ENCODE measurements at places on chromosomes 6 and 20.

GRCh38 chr6:100347901-100348550, 116.7 kb downstream of the SIM1 start:
- no peak for DNase-seq

GRCh38 chr20:25048519-25048952, 9.4 kb downstream of the ACSS1 start:
- DNase-seq: no peak

GRCh38 chr20:4840801-4841200, 119.1 kb downstream of the PRND start:
- DNase-seq: no peak

DNA sequence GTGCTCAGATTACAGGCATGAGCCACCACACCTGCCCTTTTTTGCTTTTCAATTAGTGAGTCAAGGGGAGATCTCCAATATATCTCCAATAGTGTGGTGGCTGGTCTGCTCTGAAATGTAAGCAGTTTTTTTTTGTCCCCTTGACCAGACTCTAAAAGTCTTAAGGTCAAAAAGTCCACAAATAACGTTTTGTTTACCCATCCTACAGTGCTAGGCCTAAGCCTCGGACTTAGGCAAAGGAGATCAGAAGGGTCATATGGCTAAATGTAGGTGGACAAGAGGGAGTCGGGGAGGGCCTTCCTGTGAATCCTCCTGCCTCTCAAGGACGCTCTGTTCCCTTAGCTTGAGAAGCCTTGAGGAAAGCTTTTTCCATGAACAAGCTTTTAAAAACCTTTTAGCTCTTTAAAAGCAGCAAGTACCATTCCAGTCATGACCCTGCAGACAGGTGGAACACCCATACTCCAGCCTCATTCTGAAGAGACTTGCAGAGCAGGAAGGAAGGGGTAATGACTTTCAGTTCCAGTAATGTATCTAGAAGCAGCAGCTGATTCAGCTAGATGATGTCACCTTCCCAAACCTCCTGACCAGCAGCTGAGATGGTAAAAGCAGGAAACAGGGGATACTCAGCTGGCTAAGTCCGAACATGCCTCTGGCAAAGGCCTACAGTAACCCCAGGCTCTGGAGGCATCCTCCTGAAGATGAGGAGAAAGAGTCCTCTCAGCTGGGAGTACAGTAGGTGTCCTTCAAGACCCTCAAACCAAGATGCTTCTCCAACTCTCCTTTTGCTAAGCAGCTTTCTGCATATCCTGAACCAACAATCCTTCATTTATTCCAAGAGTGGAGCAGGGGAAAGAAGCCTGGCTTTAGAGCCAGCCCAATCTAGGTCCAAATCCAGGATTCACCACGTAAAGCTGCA, 23.6 kb downstream of the BCL2L1 start:
- no peak for DNase-seq

- no peak for DNase-seq
Observed at GRCh38 chr6:143191361-143191760, 130.7 kb downstream of the AIG1 start.

DNA sequence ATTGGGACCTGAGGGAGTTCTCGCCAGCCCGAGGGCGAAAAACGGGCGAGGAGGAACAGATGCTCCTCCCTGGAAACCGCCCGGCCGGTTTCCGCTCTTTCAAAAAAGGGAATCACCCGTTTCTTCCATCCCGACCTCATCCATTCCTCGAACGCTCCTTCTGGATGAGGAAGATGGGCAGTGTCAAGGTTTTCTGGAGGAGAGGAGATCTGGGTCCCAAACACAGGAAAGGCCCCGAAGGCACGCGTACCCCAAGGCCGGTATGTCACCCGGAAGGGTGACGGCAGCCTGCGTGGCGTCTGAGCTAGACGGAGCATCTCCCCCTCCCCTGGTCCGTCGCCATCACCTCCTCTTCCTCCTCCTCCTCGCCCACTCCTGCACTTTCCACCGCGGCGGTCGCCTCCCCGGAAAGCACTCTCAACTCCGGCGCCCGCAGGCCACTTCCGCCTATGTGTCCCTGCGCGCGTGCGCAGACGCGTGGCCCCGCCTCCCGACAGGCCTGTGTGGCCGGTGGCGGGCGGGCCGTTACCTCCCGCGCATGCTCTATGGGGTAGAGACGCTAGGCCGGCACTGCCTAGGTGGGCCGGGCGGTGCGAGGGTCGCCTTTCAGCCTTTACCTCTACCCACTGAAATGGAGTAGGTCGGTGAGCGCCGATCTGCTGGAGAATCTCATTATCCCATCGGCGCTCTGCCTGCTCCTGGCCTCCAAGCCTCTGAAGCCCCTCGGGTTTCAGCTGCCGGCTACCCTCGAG, at the start of gene SLC35B3:
TSS of gene SLC35B3 (minus strand) at position 453 of the 752 bp plus-strand sequence.
- DNase-seq: peak; percentile 97

DNA sequence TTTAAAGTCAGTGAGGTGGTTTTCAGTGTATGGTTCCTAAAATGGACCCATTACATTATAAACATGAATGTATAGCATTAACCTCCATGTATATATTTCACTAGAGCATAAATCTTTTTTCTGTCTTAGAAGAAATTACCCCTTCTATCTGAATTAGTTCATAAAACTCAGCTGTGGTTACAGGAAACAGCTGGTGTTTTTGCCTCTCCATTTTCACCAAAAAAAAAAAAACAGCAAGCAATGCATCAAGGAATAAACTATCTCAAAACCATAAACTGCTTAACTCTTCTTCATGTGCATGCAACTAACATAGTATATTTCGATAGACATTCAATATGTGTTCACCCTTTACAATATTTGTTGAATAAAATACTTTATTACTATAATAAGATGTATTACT, 40.2 kb downstream of the MOXD1 start:
- no peak for DNase-seq

DNA sequence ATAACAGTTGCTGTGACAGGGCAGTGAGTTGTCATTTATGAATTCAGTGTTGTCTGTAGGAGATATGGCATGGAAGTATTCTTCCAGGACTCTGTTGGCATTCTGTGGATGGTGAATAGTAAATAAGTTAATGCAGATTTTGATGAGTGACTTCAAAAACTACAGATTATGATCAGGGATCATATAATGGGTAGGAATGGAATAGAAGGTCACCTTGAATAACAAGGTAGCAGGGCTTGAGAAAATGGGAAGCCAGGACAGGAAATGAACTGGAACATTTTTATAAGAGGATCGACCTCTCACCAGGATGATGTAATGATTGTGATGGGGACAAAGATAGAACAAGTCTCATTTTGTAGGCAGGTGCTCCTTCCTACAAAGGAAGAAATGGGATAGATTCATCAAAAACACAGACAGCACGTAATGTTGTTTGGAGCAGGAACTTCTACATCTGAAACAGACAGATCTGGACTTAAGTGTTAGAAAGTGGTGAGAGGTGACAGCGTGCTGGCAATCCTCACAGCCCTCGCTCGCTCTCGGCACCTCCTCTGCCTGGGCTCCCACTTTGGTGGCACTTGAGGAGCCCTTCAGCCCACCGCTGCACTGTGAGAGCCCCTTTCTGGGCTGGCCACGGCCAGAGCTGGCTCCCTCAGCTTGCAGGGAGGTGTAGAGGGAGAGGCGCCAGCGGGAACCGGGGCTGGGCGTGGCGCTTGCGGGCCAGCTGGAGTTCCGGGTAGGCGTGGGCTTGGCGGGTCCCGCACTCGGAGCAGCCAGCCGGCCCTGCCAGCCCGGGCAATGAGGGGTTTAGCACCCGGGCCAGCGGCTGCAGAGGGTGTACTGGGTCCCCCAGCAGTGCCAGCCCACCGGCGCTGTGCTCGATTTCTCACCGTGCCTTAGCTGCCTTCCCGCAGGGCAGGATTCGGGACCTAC, 30.8 kb upstream of the SSR1 start:
- no peak for DNase-seq

DNA sequence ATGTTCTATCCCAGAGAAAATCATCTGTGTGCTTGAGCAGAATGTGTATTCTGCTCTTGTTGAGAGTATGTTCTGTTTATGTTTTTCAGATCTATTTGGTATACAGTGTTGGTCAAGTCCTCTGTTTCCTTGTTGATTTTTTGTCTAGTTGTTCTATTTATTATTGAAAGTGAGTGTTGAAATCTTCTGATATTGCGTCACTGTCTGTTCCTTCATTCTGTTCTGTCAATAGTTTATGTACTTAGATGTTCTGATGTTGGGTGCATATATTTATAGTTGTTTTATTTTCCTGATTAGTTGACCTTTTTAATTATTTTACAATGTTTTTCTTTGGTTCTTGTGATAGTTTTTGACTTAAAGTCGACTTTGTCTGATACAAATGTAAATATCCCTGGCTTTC, 458.7 kb upstream of the HSF2 start:
- no peak for DNase-seq

DNA sequence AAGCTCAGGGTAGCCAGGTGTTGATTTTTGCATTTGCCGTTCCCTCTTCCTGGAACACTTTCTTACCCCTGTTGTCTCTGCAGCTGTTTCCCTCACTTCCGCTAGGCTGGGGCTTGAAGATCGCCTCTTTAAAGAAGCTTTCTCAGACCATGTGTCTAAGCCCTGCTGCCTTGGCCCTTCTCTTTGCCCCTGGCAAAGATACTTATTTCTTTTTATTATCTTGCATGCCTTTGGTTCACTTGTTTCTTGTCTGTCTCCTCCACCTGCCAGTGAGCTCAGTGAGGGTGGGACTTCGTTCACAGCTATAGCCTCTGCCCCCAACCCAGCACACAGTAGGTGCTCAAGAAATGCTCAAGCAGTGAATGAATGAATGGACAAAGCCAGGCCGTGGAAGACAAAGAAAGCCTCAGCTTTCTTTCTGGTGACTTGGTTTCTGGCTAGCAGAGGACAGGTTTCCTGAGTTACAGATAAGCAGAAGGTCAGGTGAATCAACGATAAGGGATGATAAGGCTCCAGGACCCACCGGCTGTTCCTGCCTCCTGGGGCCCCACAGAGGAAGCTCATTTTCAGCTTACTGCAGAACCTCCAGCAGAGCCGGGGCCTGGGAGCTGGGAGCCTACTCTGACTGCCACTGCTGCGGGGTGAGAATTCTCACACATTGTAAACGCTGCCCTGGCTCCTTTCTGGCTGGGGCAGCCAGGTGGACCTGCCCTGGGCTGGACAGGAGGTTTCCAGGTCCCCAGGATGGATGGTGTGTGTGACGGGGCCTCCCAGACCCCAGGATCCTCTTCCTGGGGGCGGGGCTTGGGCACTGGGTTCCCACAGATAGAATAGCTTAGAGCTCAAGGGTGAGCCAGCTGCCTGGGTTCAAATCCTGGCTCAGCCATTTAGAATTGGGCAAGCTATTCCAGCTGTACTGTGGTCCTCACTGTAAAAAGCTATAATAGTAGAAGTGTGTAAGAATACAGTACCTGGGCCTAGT, 29.8 kb downstream of the SNAI1 start:
- no peak for DNase-seq

DNA sequence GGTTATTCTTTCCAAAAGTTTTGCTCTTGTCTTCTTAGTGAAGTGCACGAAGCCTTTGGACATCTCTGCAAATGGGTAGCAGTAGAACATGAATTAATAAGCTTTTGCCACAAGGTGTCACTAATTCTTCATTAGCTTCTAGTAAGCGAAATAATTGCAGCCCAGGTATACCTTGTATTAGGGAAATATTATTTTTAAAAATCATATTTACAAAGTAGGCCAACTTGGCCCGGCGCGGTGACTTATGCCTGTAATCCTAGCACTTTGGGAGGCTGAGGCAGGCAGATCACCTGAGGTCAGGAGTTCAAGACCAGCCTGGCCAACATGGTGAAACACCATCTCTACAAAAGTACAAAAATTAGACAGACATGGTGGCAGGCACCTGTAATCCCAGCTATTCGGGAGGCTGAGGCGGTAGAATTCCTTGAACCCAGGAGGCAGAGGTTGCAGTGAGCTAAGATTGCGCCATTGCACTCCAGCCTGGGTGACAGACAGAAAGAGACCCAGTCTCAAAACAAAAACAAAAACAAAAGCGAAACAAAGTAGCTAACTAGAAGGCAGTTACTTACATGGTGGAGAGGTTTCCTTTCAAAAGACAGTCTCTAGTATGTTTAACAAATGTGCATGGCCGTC, 8.8 kb upstream of the RSPH3 start:
- DNase-seq: no peak

GRCh38 chr20:62820208-62820961, 3.5 kb downstream of the COL9A3 start:
- DNase-seq: no peak

DNA sequence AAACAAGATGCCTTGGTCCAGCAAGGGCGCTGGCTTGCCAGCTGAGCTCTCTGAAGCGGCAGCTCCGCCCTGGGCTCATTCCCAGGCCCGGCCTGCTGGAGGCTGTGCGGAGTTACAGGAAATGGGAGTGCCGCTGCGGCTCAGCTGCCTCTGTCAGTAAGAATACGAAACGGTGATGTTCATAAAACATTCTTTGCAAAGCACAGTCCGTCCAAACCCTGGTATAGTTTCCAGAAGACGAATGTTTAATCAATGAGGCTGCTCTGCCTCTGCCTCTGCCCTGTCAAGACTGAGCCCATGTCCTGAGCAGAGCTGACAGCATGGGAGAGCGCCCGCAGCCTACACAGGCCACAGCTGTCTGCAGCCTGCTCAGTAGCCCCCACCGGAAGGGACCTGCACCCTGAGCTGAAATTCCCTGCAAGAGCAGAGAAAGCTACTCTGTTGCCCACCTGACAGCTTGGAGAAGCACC, 153.3 kb upstream of the SNX9 start:
- no peak for DNase-seq

DNA sequence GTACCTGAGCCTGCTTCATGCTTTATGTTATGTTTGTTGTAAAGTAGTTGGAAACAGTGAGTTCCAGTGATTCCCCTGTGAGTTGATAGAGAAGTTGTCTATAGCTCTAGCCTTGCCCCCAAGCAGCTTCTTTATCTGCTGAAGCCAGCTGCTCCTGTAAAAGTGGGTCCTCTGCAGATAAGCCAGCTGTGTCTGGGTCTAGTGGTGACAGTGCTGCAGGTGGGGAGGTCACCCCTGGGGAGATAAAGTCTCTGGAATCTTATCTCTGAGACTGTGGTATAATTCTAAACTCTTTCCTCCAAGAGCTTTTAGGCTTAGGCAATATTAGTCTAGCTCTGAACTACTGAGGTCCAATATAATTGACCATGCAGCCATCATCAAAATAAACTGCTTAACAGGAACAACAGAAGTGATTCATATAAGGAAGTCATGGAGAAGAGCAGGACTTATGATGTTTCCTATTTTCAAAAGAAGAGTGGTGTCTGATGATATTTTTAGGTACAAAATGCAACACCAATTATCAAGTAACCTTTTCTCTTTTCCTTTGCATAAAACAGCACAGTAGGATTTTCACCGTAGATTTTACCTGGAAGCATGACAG, 44.2 kb upstream of the TMEM217 start:
- DNase-seq: no peak

DNA sequence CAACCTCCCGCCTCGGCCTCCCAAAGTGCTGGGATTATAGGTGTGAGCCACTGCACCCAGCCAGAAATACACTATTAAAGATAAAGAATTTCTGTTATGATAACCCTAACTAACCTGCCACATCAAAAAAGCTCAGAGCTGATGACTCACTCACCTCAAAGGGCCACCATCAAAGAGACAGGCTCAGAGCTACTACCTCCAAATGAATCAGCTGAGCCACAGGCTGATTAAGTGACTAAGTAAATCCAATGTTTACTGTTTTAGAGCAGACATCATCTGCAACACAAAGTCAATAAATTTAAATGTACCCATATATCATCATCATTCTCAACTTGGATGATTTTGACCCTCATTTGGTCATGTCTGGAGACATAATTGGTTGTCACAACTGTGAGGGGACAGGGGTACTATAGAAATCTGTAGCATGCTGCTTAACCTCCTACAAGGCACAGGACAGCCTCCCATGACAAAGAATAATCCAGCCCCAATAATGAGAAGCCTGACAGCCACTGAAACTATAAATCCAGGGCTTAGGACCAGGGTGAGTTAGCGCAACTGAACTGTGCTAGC, 106.5 kb downstream of the ATP9A start:
- DNase-seq: peak; percentile 40

Data from activated T-cell treated with anti-CD3 and anti-CD28 coated beads for 24 hours (primary cell).